ENCODE measurements at places on chromosomes 11 and 22.

DNA sequence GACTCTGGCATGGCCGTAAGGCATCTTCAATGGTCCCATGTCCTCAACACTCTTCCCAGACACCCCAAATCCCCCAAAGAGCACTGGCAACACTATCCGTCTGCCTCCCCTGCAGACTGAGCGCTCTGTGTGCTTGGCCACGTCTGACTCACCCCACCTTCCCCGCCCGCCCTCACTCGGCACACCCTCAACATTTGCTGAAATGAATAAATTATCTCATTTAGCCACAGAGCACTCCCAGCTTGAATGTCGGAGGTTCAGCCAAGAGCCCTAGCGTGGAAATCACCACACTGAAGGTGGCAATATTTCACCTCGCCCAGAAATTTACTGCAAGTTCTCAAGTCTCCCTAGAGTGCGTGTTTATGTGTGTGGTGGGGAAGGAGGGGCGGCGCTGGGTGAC is 46.6 kb upstream of the TCF20 start:
- DNase-seq = peak; percentile 42

GRCh38 chr11:15229069-15229468 is 114.3 kb downstream of the INSC start:
- DNase-seq = no peak

GRCh38 chr11:65440831-65441499 is 18.4 kb downstream of the NEAT1 start:
- no peak for DNase-seq

DNA sequence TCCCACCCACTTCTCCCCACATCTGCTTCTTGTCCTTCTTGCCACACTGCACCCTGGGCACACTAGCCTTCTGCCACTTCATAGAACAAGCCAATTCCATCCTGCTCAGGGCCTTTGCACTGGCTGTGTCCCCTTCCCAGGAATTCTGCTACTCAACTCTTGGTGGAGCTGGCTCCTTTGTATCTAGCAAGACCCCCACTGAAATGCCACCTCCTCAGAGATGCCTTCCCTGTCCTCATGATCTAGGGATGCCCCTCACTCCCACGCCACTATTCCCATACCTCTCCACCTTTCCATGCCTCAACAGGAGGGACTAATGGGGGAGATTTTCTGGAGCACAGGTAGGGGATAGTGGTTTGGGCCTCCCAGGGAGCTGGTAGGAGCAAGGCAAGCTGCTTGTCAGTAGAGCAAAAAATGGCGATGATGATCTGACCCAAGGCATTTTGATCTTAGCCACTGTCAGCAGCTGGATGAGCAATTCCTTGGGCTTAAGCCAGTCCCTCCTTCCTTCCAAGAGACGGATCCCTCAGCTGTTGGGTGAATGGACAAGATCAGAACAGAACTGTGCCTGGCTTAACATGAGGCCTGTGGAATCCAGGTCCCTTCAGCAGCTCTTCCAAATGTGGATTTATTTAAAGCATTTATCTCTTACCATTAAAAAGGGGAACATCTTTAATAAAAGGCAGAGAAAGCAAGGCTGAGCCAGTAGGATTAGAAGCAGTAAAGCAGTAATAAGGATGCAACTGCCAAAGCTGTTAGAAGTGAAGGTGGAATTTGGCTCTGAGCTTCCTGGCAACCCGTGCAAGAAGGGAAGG is 4.0 kb upstream of the PRDM11 start:
- no peak for DNase-seq

- DNase-seq = no peak
Observed at GRCh38 chr11:2751523-2752203, 51.9 kb upstream of the KCNQ1OT1 start.

DNA sequence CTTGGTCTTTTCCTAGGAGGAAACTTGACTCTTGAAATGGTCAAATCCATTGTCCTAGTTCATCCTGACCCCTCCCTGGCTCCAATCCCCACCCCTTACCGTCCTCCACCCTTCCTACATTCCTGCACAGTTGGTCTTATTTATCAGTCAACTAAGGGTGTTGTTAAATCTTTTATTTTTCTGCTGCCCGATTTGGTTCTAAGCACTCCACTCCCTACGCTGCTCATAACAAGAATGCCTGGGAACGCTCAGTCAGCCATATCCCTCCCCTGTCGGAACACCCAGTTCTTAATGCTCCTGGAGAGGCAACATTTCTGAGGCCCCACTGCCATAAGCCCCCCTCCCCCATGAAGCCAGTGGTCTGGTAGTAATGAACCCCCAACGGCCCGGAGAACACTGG is 9.7 kb downstream of the EHF start:
- no peak for DNase-seq

GRCh38 chr11:120227228-120227852 is 12.6 kb upstream of the POU2F3 start:
- DNase-seq = no peak

All from stimulated activated CD4-positive, alpha-beta T cell treated with anti-CD3 and anti-CD28 coated beads, Interleukin-1b, Interleukin-23, amount 100 ng/mL, for 48 hours (primary cell).